Endothelial cell (in vitro differentiated cells): ENCODE measurements at places on chromosomes 16 and 17. TPM values are rescaled to one million over a fixed set of nuclear protein-coding genes. Genes with fewer than 3 reads are reported as not detected.

The LGALS9B gene
- total RNA-seq, result not detected

The FOXN1 gene
- total RNA-seq, result not detected

The OTOA gene
- not detected for total RNA-seq

The TBC1D3 gene
- not detected for total RNA-seq

The BEAN1 gene
- total RNA-seq, result 0.49 TPM

The MILR1 gene
- 1.6 TPM for total RNA-seq

The PRAC2 gene
- not detected for total RNA-seq

The ZNF205 gene
- total RNA-seq, result 22.8 TPM
